Right kidney (tissue), 9 donors: ENCODE measurements at places on chromosomes 5 and 9.
A peak's percentile ranks its signal among the peaks of the same experiment; 100 is the strongest.

DNA sequence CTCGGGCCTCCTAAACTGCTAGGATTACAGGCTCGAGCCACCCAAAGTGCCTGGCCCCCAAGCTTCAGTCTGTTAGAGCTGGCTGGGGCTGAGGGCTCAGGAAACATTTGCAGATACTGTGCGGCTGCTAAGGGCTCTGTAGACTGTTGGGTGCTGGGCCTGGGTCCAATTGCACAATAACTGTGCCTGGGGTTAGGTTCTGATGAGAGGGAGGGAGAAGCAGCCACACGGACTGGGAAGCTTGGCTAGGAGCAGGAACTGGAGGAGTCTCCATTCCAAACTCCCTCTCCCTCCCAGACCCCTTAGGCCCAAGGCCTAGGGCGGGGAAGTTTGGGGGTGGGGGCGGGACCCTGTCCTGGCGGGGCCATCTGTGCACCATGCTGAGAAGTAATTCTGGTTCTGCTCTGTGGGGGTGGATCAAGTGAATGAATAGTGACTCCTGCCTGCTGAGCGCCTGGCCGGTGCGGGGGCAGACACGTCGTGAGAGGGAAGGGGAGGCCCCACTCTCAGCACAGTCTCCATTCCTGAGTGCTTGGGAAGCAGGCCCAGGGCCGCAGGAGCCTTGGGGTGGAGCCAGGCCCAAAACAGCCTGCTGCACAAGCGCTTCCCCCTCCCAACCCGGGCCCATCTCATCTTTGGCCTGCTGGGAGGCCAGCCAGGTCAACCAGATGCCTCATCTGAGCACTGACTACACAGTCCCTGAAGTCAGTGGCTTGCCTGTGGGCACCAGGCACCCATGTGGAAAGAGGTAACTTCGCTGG is 1.5 kb downstream of the ASS1 start:
- DNase-seq, result no peak

DNA sequence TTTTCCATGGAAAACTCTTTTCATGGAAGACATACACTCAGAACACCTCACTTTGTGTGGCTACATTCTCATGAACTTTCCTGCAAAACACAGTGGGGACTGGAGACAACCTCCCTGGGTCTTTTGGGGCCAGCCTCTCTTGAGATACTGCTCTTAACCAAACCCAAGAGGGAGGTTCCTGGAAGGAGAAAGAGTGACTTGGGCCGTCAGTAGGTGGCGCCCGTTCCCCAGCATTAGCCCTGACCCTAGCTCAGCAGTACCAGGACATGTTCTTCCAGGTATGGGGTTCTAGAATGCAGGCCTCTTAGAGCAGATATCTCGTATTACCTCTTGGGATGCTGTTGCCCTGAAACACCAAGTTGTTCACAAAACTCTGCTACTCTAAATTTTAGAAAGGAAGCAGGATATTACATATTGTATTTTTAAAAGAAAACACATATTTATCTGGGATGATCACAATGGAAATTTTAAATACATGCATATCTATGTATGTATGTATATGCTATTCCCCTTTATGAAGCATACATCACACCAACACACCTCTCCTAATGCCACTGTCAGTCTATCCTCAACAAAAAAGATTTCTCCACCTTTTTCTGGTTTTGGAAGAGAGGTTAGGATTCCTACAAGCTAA is 15.8 kb upstream of the GLIS3 start:
- DNase-seq, result no peak

DNA sequence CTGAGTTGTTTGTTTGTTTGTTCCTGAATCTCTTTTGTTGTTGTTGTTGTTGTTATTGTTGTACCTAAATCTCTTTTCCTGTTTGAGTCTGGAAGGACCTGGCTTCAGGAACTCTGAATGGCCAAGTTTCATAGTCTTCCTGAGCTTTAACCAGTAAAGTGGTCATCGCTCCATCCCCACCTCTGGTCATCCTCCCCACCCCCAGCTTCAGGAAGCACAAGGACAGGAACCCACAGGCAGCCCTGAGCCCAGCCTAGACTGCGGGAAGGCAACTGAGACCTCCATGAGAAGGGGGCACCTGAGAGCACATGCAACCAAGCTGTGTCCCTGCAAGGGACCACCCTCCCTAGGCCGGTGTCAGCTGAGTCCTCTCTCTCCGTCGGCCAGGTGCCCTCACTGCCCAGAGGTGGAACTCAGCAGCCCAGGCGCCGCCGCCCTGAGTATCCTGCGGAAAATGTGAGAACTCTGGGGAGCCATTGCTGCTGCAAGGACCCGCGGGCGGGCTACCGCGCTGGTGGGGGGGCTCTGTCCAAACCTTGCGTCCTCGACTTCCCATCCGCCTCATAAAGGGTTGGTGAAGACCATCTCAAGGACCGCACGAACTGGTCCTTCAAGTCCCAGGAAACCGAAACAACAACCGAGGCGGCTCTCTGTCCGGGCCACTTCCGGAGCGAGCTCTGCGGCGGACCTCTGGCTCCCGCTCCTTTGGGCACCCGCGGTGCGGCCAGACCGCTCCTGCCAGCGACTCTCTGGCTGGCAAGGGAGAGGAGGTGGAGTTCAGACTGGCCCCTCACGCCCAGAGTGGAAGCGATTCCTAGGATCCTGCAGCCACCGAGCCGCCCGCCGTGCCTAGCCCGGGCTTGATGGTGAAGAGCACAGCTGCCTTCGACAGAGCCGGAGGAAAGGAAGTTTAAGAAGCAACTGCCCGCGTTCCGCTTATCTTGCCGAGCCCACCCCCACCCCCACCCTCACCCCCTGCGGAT is 4.2 kb downstream of the BARX1 start:
- peak; percentile 72 for DNase-seq

DNA sequence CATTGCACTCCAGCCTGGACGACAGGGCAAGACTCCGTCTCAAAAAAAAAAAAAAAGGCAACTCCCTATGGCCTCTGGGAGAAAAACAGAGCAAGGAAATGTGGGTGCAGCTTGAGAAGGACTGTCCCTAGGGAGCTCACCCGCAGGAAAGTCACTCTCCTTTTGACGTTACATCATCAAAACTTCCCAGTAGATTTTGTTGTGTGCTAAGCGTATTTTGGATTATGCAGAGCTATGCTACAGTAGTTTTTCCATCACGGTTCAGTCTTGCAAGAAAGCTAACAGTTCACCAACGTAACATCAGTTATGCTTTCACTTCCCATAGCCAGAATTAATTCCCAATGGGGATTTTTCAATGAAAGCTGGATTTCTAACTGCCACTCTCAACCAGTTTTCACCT is 138.8 kb downstream of the HSD17B3 start:
- DNase-seq, result no peak

GRCh38 chr9:127955294-127956015 is 17.8 kb upstream of the DPM2 start:
- DNase-seq, result no peak

GRCh38 chr5:82522897-82523296 is 244.7 kb upstream of the RPS23 start:
- no peak for DNase-seq

GRCh38 chr9:127557466-127557869 is 54.6 kb upstream of the STXBP1 start:
- no peak for DNase-seq

- DNase-seq, result no peak
Observed at GRCh38 chr5:87785554-87786335, 373.0 kb upstream of the CCNH start.
